Right renal pelvis (tissue), 4 donors: ENCODE measurements at places on chromosomes 13 and 19. TPM values are rescaled to one million over a fixed set of nuclear protein-coding genes. Genes with fewer than 3 reads are reported as not detected.

SIGLEC12 gene
- 0.04 TPM for polyA plus RNA-seq

CD70 gene
- polyA plus RNA-seq = not detected

KLK4 gene
- polyA plus RNA-seq = not detected

KIR2DL3 gene
- polyA plus RNA-seq = not detected

NAPSA gene
- polyA plus RNA-seq = 10.4 TPM

BRCA2 gene
- polyA plus RNA-seq = 7.4 TPM

PLVAP gene
- 182 TPM for polyA plus RNA-seq

VMAC gene
- 6.3 TPM for polyA plus RNA-seq

FCAR gene
- not detected for polyA plus RNA-seq

KMT5C gene
- polyA plus RNA-seq = 16.5 TPM

SHD gene
- 0.81 TPM for polyA plus RNA-seq

C19orf33 gene
- 8.6 TPM for polyA plus RNA-seq

TMPRSS9 gene
- polyA plus RNA-seq = 0.29 TPM

ZNF610 gene
- 10.1 TPM for polyA plus RNA-seq

PPP1R13L gene
- polyA plus RNA-seq = 10.1 TPM
